ENCODE measurements at places on chromosomes 16 and 17.

DNA sequence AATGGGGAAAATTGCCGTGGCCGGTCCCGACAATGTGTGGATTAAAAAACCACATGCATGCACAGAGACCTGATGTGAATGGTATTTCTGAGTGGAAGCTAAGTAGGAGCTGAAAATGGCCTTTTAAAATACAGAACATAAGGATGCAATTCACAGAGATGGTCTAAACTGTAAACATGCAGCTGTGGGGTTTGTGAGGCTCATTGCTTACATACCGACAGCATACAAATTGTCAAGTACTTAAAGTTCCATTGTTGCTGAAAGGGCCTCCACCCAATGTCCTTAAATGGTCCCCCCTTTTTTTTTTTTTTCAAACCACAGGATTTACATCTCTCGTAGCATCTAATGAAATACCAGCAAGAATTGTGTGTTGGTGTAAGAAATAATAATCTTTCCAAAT, 523.2 kb downstream of the MAF start:
- DNase-seq = no peak

DNA sequence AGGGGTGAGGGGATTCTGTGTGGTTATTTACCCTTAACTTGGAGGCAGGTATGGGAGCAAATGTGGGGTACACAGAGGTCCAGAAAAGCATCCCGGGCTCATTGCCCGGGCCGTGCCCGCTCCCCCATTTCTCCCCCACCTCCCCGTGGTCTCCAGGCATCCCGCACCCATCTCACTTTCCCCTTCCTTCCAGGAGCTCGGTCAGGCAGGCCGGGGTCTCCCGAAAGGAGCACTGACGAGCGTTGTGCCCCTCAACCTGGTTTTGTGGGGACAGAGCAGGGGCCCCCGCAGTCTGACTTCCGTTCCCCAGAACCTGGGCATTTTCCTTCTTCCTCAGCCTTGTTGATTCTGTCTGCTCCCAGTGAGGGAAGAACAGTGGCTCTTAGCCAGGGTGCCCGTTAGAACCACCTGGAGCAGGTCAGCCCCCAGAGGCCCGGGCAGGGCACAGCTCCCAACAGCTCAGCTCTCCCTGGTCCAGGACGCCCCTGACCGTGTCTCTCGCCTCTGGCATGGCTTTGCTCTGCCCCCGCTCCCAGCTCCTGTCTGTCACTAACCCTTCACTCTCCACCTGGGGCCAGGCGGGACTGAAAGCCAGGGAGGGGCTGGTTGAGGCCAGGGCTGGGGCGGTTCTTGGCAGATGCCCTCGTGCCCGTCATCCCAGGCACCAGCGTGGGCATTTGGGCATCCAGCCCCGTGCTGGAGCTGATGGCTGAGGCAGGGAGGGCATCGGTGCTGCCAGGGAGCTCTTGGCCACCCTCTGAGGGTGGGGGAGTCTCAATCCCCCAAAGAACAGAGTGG, 12.5 kb upstream of the NUDT16L1 start:
- no peak for DNase-seq

GRCh38 chr17:74950207-74950606, 14.5 kb downstream of the OTOP3 start:
- no peak for DNase-seq

DNA sequence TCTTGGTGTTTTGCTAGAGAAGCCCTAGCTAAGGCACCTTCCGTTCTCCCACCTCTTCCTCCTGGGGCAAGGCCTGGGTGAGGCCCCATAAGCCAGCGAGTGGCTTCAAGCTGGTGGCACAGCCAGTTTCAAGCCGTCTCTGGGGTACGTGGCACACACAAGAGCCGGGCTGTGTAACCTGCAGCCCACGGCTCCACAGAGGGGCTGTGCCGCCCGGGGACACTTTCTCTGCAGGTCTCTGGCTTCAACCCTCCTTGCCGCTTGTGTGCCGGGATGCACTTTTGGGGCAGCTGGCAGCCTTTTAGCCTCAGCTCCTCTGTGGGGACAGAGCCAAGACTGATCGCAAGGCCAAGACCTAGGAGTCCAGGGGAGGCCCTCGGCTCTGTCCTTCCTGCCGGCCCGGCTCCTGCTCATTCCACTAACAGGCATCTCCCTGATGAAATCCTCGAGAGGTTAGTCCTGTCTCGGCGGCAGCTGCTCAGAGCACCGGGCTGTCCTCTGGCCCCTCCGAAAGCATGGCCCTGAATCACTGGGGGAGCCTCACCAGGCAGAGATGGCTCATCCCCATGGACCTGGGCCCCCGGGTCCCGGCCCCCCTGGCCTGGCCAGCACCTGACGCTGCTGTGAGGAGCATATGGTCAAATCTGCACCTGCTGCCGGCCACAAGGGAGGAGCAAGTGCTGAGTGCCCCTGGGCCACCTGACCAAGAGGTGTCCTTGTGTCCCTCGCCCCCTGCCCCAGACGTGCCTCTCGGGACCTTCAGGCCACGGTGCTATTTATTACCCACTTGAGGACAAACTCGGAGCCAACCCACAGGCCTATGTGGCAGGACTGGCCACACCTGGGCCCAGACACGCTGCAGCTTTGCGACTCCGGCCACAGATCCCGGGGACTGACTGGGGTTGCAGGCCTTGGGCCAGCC, 98.5 kb downstream of the METRNL start:
- no peak for DNase-seq

DNA sequence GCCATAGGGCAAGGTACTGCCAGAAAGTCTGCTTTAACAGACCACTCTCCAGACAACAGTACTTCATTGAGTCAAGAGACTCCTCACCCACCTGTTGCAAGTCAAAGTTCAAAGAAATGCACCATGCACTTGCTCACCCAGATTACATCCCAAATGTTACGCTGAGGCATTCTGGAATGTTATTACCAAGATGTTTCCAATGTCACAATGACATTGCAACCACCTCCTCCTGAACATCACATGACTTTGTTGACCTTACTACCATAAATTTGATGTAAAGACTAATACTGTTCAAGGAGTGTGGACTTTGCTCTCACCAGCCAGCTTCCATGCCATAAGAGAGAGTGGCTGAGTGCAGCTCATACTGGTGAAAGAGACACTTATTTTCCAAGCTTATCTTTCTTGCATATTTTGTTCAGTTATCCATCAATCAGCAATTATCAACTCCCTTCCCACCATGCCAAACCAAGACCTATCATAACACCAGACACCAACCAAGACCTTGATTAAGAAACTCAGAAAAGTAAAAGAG, 58.5 kb upstream of the BCAR1 start:
- DNase-seq = no peak

DNA sequence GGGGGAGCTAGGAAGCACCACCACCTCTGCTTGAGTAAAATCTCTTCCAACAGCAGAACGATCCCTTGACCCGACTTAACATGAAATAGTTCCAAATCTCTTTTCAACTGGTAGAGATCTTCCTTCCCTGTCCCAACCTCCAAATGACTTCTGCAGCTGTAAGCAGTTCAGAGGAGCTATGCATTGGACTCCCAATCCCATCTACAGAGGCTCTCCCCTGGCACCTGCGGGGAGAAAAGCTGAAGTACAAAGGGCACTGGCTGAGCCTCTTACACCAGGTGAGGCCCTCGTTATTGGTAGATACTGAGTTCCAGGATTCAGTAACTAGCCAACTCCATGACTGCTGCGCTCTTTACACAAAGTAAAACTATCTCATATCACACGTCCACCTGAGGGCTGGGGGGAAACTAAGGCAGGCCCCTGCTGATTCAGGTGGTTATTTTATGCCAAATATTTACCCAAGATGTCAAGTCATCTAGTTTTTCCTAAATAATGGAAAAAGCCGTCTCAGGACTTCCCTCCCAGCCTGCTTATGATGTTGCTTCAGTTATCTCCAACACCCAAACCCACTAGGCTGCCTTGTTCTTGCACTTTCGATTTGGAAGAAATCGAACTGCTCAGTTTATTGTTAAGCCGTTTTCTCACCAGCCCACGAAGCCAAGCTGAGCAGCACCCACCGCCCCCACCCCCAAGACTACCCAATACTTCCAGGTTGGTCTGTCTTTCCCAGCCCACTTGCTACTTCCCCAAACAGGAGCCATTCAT, 3.2 kb downstream of the ACTG1 start:
- DNase-seq = no peak

- DNase-seq = no peak
Measured at GRCh38 chr16:75868636-75869632, 142.6 kb upstream of the CPHXL start.

DNA sequence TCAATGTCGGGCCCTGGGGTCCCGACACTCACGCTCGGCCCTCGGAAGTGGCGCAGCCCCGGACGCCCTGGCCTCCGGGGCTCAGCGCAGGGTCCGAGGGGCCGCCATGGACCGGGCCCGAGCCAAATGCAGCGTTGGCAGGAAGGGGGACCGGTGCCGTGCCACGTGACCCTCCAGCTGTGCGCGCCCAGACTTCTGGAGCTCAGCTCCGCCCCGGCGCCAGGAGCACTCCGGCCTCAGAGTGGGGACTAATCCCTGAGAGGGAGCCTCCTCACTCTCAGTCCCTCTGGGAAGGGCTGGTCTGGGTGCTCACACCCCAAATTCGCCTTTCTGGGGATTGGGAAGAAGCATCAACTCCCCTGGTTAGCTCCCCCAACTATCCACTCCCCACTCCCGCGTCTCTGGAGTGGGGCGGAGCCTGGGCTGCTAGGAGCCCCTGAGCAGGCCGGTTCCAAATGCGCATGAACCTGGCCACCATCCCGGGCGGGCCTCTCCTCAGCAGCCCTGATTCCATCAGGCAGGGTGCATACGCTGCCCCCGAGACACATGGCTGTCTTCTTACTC, at the start of gene B3GNT9:
Gene B3GNT9 (minus strand): TSS at position 166 of the 564 bp plus-strand sequence. CDS start 513 bp downstream, outside the sequence.
- DNase-seq = peak; percentile 32

DNA sequence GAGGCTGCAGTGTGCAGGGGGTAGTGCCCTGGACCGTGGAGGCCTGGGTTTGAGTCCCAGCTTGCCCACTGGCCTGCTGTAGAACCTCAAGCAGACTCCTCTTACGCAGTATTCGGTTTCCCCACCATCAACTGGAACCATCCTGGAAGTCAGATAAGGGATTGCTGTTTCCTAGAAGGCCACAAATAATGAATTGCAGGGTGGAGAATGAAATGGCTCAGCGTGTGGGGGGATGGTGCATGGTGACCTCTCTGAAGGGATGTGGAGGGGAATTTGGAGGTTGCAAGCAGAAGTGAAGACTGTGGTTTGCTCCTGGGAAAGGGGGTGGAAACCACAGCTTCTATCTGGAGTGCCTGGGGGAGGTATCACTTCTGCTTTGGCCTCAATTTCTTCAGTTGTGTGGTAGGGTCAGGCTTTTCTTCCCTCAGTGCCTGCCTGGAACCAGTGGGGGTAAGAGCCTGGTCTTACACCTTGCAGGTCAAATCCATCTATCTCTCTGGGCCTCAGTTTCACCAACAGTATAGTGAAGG, 1.7 kb downstream of the ADGRG5 start:
- DNase-seq = no peak

DNA sequence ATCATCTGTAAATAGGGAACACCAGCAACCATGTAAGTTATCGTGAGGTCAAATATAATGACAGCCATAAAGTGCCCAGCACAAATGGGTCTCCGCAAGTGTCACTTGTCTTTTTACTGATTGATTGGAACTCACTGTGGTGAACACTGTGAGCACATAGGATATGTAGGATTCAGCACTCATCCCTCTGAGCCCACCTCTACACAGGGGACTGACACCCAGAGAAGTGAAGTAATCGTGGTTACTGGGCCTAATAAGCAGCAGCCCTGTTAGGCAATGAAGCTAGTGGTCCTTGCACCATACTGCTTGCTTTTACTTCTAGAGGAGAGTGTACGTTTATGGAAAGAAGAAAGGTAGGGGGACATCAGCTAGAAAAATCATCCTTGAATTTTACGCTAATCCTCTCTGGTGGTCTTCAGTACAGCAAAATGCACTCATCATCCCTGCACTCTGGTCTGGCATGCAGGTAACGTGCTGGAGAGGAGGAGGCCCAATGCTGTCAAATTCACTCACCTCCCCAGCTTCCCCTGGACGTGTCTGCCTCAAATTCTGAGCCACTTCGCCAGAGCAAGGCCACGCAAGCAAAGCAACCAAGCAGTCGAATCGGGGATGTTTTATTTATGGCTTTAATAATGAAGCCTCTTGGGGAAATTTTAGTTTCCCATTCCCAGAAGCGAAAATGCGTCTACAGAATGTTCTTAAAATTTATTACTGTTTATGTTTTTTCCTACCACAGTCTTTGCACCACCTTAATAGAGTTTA, 74.7 kb downstream of the YPEL2 start:
- no peak for DNase-seq

DNA sequence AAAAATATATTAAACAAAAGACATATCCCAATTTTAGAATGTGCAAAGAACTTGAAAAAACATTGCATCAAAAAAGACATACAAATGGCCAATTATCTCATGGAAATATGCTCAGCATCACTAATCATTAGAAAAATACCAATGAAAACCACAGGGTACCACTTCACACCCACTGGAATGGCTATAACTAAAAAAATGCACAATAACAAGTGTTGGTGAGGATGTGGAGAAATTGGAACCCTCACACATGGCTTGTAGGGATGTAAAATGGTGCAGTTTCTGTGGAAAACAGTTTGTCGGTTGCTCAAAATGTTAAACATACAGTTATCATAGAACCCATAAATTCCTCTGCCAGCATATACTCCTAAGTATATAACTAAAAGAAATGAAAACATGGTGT, 796 bp upstream of the PSMB6 start:
- no peak for DNase-seq

DNA sequence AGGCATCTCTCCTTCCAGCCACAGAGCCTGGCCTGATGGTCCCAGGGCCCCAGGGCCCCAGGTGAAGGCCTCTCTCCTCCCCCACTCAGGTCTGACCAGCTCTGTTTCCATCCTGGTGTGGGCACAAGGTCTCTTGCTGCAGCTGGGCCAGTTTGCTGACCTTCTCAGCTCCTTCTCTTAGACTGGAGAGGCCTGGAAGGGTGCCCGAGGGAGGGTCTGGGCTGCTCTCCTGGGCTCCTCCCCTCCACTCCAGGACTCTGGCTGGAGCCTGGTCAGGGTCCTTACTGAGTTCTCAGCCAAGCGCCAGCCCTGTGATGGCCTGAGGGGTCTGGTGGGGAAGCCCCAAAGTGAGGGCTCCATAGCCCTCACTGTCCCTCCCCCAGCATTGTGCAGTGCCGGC, 12.4 kb downstream of the SOCS3 start:
- DNase-seq = no peak

GRCh38 chr17:75006653-75007052, 5.8 kb upstream of the MRPL58 start:
- DNase-seq = no peak
